Mesenchymal stem cell (in vitro differentiated cells and primary cell): ENCODE measurements at places on chromosomes 6 and 20.

DNA sequence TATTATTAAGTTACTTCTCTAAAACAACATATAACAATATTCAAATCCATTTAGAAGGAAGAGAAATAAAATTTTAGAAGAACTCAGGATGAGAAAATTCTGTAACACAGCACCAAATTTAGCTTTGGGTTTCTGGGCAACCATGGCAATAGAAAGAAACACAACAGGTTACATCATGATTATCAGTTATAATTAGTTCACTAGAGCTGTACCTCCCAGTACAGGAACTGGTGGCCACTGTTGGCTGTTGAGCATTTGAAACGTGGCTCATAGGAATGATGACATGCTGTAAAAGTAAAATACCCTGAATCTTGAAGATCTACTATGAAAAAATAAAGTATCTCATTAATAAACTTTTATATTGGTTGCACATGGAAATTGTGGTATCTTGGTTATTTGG is 23.7 kb upstream of the MAP3K4 start:
- H3K27ac ChIP-seq: no peak overlapping the region
- H3K4me3 ChIP-seq: no peak overlapping the region
- H3K27me3 ChIP-seq: no peaks in the 10 kb centered on the region
- no peaks in the 10 kb centered on the region for H3K36me3 ChIP-seq
- H3K4me1 ChIP-seq: peaks cover 2% of the 10 kb centered on the region

DNA sequence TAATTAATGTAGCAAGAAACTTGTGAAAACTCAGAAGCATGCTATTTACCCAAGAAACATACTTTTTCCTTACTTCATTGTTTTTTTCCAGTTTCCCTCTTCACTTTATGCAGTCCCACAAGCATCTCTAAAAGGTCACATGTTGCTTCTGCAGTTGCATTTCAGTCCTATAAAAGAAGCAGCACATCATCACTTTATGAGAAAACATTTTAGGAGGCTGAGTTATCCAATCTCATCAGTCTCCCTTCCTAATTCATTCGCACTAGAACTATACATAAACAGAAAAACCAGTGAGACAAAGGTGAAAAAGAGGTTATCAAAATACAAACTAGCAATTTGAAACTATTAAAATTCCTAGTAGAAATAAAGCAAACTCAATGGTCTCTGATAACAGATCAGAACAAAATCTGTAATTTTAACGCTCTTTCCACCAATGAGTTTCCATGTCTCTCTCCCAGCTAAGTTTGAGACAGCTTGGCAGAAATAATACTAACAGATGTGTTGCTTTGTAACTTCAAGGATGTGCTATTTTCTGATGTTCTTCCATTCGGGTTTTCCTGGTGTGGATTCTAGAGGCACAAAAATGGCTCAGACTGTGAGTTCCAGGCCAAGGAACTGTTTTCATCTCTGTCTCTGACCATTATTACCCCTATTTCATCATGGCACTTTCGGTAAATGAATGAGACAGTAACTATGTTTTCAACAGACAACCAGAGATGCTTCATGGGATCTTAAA is 48.4 kb downstream of the ZHX3 start:
- no peak for DNase-seq
- no peaks in the 10 kb centered on the region for H3K4me1 ChIP-seq
- H3K27ac ChIP-seq: no peak overlapping the region
- no peak overlapping the region for H3K4me3 ChIP-seq

DNA sequence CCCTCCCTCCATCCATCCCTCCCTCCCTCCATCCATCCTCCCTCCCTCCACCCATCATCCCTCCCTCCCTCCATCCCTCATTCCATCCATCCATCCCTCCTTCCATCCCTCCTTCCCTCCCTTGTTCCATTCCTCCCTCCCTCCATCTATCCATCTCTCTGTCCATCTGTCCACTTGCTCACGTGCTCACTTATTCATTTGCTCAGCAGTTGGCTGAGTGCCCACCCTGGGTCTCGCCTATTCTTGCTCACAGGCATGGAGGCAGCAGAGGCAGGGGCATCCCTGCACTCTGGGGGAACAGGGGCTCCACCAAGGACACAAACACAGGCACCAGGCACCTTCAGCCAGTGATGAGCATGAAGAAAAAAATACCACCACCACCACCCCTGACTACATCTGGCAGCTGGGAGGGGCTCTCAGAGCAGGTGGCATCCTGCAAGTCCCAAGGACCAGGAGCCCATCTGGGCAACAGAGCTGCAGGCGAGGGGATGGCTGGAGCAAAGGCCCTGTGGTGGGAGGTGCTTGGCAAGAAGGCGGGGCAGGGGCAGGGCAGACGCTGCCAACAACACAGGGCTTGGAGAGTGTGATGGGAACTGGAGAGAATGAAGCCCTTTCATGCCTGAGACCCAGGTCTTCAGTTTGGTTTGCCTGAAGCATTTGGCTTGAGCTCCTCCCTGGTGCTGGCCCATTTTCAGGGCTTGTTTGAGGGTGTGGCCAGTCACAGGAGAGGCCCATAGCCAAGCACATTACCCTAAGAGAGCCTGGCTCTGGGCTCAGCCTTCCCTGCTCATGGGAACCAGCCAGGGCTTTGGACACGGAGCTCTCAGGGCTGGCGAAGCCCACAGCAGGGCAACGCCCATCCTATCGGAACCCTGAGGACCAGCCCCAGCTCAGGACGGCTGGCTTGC is 40.2 kb upstream of the MRGBP start:
- no peak for DNase-seq
- no peak overlapping the region for H3K27ac ChIP-seq
- H3K36me3 ChIP-seq: no peaks in the 10 kb centered on the region
- peaks cover 17% of the 10 kb centered on the region for H3K27me3 ChIP-seq
- no peak overlapping the region for H3K4me3 ChIP-seq

DNA sequence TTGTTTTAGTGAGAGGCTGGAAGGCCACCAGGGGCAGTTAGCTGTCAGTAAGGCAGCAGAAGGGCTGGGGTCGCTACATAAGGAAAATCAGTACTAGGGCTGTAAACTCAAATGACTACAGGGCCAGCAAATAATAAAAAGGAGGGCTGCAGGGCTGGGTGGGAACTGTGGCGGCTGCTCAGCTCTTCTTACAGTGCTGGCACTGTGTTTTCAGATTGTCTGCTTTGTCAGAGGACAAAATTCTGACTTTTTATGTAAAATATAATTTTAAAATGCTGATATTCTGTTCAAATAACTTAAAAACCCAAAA is 23.2 kb downstream of the HLA-A start:
- peaks cover 7% of the 10 kb centered on the region for H3K4me1 ChIP-seq
- no peak for DNase-seq
- no peaks in the 10 kb centered on the region for H3K36me3 ChIP-seq
- H3K4me3 ChIP-seq: no peak overlapping the region

- DNase-seq: no peak
- H3K4me3 ChIP-seq: no peak overlapping the region
- H3K36me3 ChIP-seq: no peaks in the 10 kb centered on the region
- H3K27me3 ChIP-seq: no peaks in the 10 kb centered on the region
- no peaks in the 10 kb centered on the region for H3K4me1 ChIP-seq
Measured at GRCh38 chr6:155861821-155862220, 406.2 kb upstream of the NOX3 start.
